Ascending aorta (tissue), 2 donors: ENCODE measurements at places on chromosomes 2 and 18.

GRCh38 chr2:240296476-240297255 is 138.8 kb upstream of the GPC1 start:
- DNase-seq, result no peak

- DNase-seq, result no peak
These were observed 317.0 kb downstream of the CYP26B1 start for GRCh38 chr2:71830497-71831192.

DNA sequence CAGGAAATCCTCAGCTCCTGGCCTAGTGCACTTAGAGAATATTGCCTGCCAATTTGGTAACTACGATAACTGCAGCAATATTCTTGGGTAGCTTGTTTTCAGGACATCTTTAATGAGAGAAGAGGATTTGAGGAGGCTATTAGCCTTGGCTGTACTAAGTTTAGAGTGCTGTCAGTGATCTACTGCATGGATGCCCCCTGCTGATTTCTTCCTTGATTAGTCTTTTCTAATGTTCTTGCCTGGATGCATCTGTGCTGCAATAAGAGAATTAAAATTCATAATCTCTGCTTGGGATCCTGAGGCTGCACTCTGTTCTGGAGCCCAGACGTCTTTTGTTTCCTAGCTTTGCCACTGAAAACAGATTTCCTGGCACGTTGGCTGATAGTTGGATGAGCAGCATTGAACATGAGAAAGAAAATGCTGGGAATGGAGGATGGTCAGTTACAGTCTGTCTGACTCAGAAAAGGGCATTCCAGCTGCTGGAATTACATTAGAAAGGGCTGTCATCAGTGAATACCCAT is 115.4 kb downstream of the CCDC85A start:
- no peak for DNase-seq

- no peak for DNase-seq
These were observed 122.0 kb downstream of the COPS8 start for GRCh38 chr2:237207646-237208045.

GRCh38 chr2:68900496-68901198 is 29.4 kb upstream of the BMP10 start:
- DNase-seq, result no peak

DNA sequence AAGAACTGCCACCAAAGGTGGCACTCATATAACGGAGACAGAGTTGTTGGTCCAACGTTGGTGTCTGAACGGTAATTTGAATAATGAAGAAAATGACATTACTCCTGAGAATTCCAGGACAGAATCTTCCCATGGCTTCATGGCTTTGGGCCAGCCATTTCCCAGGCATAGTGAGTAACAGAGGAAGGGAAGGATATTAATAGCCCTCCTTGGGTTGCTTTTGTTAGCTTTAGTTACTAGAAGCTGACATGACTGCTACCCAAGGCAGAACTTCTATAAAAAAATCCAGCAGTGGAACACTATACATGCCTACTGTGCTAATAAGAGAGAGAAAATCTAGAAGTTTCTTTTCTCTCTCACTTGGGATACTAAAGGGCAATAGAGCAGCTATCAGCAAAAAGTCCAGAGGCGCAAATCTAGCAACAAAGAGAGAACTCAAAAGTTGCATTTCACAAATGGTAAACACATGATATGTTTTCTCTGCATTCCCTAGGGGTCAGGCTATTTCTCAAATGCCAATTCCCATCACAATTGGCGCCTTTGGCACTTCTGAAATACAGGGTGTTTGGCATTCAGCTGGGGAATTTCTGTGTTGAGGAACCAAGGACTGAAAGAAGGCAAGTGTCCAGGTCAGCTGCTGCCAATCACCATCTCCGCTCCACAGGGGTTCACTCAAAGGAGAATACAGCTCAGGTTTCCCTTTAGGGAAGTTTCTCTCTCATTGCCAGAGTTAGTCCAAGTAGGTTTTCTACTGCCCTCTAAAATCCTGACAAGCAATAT is 160.8 kb upstream of the KYNU start:
- DNase-seq, result no peak

- DNase-seq, result no peak
These were observed 303.5 kb downstream of the CDCA7 start for GRCh38 chr2:173657996-173658717.

DNA sequence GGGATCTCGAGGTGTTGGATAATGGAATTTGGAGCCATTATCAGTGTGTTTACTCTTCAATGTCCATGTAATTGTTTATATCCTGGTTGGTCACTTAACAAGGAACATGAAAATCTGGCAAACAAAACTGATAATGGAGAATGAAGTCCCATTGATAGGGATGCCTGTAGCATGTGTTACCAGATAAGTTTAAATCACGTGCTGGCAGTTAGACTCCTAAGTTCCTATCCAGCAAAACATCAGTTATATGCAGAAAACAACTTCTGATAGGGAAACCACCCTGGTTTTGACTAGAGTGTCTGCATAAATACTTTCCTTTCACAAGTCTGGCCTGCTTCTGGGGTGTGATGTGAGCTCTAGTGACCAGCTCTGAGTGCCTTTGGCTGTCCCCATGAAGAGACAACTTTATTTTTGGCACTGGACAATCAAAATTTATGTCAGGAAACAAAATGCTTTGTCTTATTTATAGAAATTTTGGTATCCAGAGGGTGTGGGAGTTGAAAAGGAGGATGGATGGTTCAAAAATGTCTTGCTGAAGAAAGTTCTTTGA is 82.0 kb downstream of the FHOD3 start:
- no peak for DNase-seq

DNA sequence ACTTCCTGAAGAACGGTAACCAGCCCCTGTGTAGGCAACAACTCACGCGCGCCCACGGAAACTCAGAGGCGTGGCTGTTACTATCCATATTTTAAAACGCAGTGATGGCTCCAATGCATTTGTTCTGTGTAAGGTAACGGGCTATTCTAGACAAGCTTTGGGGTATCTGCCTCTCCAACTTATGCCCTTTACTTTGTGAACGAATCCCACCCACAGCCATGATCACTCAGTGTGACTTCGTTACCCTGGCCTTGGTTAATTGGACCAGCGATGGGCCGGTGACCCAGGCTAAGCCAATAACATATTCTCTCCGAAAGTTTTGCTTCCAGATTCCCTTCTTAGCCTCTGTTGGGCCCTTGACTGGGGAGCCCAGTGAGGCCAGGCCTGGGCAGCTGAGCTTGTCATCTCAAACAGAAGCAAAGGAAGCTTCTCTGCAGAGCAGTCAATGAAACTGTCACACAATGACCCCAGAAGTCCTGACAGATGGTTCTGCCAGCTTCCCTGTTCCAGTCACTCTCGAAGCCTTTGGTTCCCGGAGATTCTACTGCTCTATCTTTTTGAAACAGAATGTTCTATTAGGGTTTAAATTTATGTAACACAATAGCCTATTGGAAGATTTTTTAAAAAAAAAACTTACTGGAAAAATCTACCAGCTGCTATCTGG is 30.7 kb upstream of the ROCK2 start:
- DNase-seq, result no peak

GRCh38 chr2:27281855-27282559 is at the start of gene TRIM54:
TRIM54 (plus strand) TSS chr2:27282429; CDS start chr2:27282732, 303 bp downstream.
- no peak for DNase-seq

GRCh38 chr2:84779781-84780180 is 101.1 kb downstream of the TRABD2A start:
- no peak for DNase-seq

DNA sequence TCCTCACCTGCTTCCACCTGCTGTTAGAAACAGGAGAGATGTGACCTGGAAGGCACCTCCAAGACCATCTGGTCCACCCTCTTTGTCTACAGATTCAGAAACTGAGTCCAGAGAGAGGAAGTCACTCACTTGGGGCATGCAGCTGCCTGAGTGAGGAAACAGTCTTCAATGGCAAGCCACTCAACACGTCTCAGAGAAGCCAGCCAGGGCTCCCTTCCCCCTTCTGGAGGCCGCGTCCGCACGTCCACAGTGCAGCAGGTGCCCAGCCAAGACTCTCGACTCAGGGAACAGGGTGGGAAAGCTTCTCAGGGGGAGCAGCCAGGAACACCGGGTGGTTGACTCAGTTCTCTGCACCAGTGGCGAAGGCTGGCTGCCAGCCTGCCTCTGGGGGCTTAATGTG is 201.7 kb downstream of the BCL11A start:
- peak; percentile 37 for DNase-seq

- no peak for DNase-seq
These were observed 26.9 kb downstream of the EML4 start for GRCh38 chr2:42196070-42196402.

- no peak for DNase-seq
These were observed 30.9 kb downstream of the MREG start for GRCh38 chr2:215982465-215982875.

DNA sequence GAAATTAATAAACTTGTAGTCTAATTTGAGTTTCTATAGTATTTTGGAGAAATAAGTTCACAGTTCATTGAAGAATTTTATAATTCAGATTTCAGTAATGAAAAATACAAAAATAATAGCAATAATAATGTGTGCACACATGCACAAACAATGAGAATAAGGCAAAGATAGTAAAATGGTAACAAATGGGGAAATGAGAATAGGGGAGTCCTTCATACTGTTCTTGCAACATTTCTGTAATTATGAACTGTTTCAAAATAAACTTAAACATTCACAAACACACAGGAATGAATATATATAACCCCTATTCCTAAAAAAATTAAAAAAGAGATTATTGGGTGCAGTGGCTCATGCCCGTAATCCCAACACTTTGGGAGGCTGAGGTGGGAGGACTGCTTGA is 63.9 kb downstream of the SPRED2 start:
- DNase-seq, result no peak

GRCh38 chr2:29706171-29706720 is 215.1 kb downstream of the ALK start:
- no peak for DNase-seq

DNA sequence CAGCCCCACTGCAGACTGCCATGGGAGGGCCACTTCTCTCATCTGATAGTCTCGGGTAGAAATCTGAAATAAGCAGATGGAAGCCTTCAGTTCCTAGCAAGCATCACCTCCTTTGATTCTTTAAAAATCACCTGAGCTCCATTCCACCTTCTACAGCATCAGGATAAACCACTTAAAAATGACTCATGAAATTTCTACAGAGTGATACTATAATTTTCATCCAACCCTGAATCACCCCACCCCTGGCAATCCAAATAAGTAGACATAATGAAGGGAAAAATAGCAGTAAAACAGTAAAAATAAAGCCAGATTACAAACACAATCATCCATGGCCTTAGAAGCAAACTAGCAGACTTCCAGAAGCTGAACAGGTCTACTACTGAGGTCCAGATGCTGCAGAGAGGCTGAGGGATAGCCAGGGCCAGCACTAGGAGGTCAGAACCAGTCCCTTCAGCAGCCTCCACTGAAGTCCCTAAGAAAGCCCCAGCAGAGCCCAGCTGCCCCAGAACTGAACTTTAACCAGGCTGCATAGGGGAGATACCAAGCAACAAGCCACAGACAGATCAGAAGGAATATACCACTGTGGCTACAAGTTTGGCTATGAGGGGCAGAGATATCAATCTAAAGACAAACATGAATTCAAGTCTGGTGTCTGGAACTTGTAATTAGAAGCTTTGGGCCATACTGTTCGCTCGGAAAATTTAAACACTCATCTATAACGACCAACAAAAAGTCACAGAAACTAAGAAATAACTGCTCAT is 54.7 kb upstream of the RNU4ATAC start:
- DNase-seq, result no peak

DNA sequence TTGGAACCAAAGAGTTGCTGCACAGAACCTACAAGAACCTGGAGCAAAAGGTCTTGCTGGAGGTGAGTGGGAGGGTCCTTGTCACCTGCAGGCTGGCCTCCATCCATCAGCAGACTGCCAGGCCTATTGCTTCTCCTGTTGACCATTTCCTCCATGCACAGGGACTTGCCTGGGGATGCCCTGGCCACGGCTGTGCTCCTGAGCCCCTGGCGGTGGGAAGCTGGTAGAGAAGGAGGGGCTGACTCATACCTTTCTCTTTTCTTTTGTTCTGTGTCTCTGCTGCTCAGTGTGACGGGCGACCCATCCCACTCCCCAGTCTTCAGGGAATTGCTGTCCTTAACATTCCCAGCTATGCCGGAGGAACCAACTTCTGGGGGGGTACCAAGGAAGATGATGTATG is 102.6 kb downstream of the DGKD start:
- DNase-seq, result no peak

GRCh38 chr2:38301340-38301968 is 75.6 kb downstream of the ATL2 start:
- no peak for DNase-seq

DNA sequence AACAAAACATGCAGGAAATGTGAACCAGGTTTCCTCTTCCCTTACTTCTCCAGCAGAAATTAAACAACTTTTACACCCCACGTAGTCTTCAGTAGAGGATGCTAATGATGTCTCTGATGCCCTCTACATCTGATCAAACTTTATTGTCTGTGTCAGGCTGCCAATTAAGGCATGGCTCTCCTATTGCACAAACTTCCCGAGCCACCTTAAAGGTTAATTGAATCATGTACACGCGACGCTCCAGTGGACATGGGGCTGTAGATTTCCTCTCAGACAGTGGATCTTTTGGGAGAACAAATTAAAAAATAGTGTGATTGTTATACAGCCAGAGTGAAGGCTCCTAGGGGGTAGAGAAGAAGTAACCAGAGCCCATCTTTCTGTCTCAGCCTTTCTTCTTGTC is 301.6 kb downstream of the SMAD2 start:
- DNase-seq, result no peak

- no peak for DNase-seq
These were observed 27.0 kb downstream of the TMEM200C start for GRCh38 chr18:5868218-5868854.

DNA sequence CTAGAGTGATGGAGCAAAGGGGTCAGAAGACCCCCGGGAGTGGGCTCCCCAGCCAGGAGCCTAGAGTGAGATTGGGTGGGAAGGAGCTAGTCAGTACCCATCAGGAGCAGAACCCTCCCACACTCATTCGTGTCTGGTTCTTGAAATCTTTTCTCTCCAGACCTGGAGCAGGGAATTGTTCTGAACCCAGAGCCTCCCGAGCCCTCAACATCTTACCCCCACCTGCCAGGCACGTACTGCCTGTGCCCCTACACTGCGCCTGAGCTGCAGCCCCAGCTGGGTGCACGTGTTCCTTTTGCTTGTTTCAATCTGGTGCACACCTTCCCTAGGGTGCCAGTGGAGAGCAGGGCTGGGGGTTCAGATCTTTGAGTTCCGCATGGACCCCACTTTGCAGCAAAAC is 52.6 kb downstream of the BCL2L11 start:
- DNase-seq, result no peak

DNA sequence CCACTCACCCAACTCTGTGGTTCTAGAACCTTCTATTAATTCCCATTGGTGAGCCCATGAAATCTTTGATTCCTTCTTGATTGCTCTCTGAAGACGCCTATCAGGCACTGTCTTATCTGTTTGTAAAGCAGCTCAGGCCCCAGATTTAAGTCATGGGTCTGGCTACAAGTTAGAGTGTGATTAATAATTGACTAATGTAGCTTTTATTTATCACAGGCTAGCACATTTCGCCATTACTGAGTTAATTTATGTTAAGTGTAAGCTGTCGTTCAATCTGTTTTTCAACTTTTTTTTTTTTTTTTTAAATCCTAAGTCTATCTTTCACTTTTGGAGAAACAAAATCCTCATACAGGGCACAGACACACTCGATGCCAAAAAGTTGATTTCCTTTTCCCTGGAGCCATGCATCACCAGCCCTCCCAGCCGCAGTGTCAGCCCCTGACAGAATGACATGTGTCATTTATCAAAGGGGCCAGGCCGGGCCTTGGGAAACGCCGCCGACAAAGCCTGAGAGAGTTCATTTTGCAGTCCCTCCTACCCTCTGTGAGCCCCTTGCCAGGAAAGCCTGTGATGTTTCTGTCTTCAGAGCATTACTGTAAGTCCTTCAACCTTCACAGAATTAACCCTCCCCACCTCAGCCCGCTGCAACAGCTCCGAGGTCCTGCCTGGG is 15.8 kb downstream of the TSHZ1 start:
- DNase-seq, result no peak

GRCh38 chr18:78994531-78994930 is 14.9 kb downstream of the SALL3 start:
- no peak for DNase-seq
